ENCODE measurements at places on chromosomes 5 and 9.

DNA sequence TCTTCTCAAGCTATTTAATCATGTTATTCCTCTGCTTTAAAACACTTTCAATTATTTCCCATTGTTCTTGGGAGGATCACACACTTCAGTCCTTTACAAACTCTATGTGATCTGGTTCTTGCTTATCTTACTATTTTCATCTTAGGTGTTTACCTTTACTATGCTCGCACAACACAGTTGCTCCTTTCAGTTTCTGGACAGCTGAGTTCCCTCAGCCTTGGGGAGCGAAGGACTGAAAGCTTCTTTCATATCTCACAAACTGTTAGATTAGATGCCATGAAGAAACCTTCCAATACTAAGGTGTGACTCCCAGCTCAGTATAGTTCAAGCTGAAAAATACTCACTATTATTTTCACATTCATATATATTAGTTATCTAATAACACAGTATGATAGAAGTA lies 117.9 kb downstream of the CDC42SE2 start:
- DNase-seq, result no peak

- no peak for DNase-seq
These were observed 632.3 kb upstream of the TLE4 start for GRCh38 chr9:78939311-78940065.

GRCh38 chr5:92459654-92460053 lies 1076.5 kb upstream of the ARRDC3 start:
- no peak for DNase-seq

DNA sequence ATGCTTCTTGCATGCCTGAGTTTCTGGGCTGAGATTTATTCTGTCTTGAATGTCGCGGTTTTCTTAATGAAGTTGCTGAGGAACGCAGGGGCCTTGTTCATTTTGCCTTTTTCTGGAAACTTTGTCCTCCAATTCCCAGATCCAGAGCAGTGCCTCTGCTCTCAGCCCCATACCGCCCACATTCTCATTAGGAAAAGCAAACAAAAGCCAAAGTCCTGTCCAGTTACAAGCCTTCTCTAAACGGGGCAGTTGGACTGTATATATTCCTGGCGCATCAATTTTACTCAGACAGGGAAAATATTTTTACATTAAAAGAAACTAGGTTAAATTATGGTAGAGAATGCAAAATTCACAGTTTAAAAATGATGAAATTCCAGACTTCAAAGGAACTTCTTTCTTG lies 1.2 kb upstream of the PSAT1 start:
- DNase-seq, result no peak

DNA sequence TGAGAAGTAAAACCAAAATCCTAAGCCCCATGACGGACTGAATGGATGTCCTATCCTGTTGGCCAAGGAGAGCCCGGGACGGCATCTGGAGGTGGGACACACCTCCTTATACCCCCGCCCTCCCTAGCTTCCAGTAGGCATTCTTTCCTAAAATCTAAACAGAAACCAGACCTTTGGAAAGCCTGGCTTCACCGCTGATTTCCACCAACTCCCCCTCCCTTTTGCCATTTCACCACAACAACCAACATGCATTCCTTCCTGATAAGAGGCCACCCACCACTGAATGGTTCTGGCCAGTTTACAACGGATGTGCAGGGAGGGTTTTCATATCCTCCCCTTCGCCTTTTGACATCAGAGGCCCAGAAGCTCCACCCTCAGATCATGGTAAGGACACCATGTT lies 9.2 kb upstream of the RARS1 start:
- no peak for DNase-seq

DNA sequence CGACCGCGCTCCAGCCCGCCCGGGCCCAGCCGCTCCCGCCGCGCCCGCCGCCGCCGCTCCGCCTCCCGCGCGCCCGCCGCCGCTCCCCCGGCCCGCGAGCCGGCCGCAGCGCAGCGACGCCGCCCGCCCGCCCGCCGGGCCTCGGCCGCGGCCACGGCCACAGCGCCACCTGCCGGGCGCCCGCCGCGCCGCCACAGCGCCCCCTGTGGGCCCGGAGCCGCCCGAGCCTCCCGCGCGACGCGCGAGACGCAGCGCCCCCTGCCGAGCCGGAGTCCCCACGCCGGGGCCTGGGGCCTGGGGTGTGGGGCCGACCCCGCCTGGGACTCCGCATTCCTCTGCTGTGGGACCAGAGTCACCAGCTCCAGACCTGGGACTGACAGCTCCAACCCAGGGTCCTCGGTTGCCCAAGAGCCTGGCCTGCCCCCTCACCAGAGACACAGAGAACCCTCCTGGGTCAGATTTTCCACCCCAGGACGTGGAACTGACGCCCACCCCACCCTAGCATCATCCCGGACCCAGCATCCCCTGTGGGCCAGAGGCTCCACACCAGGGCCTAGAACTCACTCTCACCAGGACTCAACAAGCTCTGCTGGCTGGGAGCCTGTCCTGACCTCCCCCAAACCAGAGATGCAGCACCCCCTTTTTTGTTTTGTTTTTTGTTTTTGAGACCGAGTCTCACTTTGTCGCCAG lies at the start of gene RAPGEF1:
Gene RAPGEF1 (minus strand): TSS at position 118 of the 690 bp plus-strand sequence. CDS start 246 bp downstream, outside the sequence.
- no peak for DNase-seq

- DNase-seq, result no peak
These were observed 2.8 kb upstream of the MYORG start for GRCh38 chr9:34379334-34380033.

GRCh38 chr5:145221416-145221815 lies 613.7 kb downstream of the PRELID2 start:
- no peak for DNase-seq

GRCh38 chr9:120841930-120842684 lies 615 bp downstream of the PSMD5 start:
- no peak for DNase-seq

- no peak for DNase-seq
These were observed 65.6 kb downstream of the GPR21 start for GRCh38 chr9:123099042-123099441.

DNA sequence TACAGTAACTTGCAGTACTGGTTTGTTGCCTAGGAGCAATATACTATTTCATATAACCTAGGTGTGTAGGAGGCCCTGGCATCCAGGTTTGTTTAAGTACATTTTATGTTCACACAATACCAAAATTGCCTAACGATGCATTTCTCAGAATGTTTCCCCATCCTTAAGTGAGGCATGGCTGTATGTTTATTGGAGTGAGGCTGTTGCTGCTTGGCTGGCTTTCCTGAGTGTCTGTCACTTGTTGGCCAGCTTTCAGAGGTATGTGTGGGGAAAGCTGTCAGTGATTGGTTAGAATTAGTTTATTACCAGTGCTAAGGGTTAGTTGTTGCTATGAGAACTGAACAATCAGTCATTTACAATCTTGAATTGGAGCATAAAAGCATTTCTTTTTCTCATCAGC lies 154.1 kb upstream of the CDH12 start:
- no peak for DNase-seq

DNA sequence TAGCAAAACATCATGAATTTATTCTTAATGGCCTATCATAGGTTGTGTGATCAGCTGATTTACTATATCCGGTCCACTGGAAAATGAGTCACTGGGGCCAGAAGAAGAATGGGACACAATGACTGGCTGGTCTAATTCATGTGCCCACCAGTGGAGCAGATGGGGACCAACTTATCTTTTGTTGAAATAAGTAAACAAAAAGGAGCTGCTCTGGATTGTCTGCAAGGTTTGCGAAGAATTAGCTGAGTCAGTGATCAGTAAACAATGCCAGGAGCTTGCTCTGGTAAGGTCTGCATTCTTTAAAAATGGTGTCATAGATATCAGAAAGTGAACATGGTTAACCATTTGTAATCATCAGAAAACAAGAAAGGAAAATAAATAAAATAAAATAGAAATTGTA lies 128.0 kb downstream of the RASEF start:
- DNase-seq, result no peak

DNA sequence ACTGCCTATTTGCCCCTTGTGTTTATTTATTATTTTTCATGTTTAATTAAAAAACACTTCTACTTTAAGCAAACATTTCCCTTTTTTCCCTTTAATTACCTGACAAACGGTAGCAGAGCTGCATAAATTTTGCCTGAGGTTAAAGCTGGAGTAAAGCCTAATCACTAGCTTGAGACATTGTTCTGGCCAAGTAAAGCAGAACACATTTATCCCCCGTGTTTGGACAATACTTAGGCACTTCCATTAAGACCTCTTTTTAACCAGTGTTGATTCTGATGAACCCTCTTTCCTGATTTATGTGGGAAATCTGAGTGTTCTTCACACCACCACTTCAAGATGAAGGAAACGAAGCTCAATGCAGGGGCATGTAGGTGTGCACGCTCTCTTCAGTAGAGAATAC lies 54.5 kb downstream of the BNC2 start:
- DNase-seq, result no peak

DNA sequence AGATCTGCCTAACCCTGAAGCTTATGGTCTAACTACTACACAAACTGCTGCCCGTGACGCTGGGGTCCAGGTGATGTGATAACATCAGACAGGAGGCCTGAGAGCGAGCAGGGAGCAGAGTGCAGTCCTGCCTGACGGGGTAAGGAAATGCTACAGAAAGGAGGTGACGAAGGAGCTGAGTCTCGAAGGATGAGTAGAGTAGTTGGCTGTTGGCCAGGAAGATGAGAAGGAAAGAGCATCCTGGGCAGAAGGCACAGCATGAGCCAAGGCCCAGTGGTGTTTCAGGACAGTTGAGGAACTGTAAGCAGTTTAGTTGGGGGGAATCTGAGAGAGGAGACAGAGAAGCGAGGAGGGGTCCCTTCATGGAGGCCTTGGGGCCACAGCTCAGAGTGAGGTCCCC lies 136.0 kb upstream of the TBC1D2 start:
- DNase-seq, result no peak

- DNase-seq, result no peak
These were observed 19.3 kb downstream of the CDKN2A start for GRCh38 chr9:21974722-21975409.

DNA sequence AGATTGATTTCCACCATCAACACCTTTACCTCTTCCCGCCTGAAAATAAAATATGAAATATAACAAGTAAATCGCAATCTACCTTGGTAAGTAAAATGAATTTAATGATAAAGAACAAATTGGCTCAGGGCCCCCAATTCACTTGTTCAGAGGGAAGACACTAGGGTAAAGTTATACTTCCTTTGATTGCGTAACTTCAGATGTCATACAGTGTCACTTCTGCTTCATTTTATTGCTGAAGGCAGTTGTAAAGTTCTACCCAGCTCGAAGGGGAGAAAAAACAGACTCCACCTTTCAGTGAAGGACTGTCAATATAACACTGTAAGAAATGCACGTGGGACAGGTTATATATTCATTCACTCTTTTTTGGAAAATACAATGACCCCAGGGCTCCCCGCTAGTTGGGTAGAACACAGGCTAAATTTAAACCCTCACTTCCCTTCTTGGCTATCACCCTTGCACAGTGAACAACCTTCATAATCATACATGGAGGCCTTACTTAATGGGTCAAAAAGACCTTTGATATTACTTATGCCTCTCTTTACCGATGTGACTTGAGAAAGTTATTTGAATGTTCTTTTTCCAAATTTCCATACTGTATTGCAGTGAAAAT lies 848.8 kb downstream of the MAT2B start:
- no peak for DNase-seq

DNA sequence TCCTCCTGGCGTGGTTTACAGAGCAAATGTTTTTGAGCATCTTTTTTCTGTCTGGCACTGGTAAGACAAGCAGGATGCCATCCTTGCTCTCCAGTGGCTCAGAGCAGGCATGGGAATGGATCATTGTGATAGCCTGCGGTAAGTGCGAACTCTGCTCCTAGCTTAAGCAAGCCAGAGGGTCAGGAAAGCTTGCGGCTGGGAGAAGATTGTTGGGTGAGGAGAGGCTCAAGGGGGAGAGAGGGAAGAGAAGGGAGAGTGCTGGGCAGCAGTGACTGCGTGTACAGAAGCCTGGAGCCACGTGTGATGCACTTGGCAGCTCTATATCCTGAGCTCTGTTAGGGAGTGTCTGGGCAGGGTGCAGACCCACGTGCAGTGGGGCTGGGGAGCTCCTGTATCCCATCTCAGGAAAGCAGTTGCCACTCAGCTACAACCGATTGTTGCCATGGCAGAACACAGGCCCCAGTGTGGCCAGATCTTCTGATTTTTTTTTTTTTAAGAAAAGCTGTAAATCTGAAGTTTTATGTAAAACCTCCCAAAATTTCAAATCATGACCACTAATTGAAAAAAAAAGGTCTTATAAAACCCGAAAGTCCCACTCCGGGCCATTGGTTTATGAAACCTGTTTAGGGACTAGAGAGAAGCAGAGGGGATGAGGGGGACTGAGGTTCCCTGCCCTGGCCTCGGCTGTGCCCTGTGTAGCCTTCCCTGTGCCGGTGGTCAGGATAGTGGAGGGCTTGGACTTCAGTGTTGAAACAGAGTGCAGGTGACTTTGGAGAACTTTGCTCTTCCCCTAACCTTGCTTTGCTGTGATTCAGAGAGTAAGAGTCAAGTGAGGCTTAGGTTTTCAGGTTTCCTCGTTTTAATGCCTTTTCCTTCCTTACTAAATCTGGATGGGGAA lies 67.3 kb downstream of the ZNF618 start:
- no peak for DNase-seq

DNA sequence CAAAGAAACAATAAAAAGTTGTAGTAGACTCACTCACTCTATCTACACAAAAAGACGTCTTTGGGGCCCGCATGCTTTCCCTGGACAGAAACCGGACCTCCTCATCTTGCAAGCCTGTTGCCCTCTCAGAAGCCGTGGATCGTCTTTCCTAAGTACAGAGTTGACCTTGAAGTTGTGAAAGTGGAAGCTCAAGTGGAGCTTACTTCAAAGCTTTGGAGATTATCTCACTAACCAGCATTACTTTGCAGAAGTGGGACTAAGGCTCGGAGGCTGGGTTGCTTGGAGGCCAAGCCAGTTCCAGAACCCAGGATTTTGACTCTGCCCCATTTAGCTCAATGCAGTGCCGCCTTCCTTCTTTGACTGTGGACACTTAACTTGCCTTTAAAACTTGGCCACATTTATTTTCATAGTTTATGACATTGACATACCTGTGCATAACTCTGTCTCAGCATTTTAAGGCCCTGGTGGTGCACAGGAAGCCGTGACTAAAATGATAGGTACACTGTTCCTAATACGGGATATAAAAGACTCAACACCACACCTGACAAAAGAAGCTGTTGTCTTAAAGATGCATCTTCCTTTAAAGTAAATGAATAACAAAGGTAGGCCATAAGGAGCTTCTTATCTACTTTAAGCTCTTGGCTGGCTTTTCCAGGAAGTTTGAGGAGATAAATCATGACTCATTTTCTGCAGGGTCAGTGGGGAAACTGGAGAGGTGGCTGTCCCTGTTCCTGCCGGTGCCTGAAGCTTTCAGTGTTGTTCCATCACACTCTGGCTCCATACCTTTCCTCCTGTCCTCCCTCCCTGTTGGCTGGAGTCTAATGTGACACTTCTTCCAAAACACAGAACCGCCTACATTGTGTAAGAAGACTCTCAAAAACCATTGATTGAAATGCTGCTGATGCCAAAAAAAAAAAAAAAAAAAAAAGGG lies 10.7 kb downstream of the SLC25A25 start:
- no peak for DNase-seq

- no peak for DNase-seq
These were observed 5.2 kb upstream of the RAPGEF6 start for GRCh38 chr5:131640043-131640856.

- DNase-seq, result no peak
These were observed 25.7 kb upstream of the NOTCH1 start for GRCh38 chr9:136571531-136571930.

Data from BJ (cell line).